ENCODE measurements at places on chromosomes 11 and 22.

DNA sequence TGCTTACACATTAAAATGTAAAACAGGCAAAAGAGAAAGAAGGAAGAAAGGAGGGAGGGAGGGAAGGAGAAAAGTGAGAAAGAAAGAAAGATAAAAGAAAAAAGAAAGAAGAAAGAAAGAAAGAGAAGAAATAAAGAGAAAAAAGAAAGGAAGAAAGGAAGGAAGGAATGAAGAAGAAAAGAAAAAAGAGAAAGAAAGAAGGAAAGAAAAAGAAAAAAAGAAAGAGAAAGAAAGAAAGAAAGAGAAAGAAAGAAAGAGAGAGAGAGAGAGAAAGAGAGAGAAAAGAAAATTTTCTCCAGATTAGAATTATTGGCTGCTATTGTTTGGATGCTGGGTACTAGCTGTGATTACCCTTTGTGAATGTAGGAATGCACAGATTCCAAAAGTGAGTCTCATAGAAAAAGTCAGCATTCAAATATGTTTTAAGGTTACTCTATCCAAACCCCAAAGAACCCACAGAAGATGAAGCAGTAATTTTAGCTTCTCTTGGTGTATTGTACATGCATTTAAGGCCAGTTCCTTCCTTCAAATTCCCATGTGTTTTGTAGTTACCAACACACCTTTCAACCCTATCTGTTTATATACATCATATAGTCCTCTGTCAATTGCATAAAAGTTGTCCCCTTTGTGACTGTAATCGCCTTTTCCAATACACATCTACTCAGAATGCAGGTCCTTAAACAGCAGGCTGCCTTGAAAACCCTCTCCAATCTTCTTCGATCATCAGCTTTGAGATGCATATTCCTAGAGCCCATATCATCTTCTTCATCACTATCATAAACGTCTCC lies 789 bp upstream of the FAM111A start:
- DNase-seq: peak; percentile 56

- no peak for DNase-seq
Observed at GRCh38 chr22:33006220-33006954, 51.8 kb downstream of the SYN3 start.

DNA sequence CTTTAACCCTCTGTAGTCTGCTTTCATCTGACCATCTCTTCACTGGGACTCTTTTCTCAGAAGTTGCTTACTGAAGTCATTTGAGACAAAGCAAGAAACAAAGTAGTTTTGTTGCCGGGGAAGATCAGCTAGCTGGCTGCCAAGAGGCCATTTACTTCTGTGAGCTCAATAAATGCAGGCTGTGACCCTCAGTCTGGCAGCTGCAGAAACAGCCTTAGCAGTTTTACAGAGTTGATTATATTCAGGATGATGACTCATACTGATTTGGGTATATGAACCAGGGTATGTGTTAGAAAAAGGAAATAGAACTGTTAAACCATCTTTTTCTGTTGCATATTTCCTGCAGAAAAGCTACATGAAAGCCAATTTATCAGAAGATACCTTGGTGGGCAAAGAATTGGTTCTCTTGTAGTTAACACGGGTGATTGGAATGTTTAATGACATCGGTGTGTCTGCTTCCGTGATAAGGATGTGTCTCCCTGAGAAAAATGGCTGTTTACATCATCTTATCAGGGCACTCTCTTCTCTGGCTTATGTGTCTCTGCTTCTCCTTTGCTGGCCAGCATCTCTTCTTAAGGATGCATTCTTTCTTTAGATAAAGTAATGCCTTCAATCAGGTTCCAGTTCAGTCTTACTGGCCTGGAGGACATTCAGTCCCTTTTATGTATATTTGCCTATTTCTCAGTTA lies 18.5 kb downstream of the FIBIN start:
- DNase-seq: no peak

DNA sequence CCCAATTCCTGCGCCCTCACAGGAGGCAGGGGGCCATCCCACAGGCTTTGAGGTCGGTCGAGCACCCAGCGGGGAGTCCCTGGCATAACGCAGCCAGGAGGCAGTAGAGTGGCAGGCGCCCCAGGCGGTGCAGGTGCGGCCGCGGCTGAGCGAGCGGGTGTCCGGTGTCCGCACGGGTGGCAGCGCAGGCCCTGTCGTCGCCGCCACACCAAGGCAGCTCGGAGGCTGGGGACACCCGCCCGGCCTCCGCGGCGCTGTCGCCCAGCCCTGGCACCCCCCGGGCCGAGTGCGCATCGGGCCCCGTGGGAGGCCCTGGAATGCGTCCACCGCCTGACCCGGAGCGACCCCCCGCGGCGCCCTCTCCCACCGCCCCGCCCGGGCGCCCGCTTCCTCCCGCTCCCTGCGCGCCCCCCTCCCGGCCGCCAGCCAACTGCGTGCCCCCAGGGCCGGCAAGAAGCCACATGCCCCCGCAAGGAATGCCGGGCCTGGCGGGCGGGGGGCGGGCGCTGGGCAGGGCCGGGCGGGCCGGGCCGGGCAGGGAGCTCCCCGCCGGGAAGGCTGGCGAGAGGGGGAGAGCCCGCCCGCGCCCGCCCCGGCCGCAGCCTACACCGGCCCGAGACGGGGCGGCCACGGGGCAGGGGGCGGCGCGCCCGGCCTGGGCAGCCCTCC lies 33.9 kb downstream of the PRDM11 start:
- no peak for DNase-seq

GRCh38 chr11:6674862-6675261 lies 8.3 kb downstream of the MRPL17 start:
- DNase-seq: no peak

DNA sequence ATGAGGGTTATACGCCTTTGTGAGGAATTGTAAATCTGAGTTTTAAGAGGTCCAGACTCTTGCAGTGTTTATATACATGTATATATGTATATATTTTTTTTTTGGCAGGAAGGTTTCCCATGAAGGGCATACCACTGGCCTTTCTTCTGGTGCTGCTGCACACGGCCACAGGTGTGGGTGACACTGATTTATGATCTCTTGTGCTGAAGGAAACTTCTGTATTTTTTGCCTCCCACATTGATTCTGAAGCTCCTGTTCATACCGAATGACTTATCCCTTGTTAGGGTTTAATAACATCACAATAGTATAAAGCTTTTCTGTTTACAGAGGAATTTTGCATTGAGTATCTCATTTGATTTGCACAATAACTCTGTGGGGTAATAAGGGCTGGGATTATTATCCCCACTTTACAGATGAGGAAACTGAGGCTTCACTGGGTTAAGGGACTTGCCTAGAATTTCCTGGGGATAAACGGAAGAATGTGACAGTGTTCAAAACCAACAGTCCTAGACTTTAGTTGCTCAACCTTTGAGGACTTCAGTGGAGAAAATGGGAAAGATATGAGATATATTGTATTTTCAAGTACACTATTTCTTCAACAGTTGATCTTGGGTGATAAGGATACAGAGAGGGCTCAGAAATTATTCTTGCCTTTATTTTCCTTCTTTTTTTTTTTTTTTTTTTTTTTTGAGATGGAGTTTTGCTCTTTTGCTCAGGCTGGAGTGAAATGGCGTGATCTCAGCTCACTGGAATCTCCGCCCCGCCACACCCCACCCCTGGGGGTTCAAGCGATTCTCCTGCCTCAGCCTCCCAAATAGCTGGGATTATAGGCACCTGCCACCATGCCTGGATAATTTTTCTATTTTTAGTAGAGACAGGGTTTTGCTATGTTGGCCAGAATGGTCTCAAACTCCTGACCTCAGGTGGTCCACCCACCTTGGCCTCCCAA lies 70.1 kb downstream of the MICAL2 start:
- DNase-seq: no peak

GRCh38 chr22:45239681-45240051 lies 1.0 kb downstream of the KIAA0930 start:
- no peak for DNase-seq

- no peak for DNase-seq
Observed at GRCh38 chr22:29604076-29604360, 585 bp downstream of the NF2 start.

DNA sequence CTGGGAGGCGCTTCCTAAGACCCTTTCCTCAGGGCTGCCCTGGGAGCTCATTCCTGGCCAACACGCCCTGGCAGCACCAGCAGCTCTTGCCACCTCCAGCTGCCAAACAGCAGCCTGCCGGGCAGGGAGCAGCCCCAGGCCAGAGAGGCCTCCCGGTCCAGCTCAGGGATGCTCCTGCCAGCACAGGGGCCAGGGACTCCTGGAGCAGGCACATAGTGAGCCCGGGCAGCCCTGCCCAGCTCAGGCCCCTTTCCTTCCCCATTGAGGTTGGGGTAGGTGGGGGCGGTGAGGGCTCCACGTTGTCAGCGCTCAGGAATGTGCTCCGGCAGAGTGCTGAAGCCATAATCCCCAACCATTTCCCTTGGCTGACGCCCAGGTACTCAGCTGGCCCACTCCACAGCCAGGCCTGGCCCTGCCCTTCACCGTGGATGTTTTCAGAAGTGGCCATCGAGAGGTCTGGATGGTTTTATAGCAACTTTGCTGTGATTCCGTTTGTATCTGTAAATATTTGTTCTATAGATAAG lies 7.6 kb downstream of the SLC39A13 start:
- peak; percentile 82 for DNase-seq

- no peak for DNase-seq
Observed at GRCh38 chr22:18044548-18045271, 20.3 kb upstream of the MICAL3 start.

DNA sequence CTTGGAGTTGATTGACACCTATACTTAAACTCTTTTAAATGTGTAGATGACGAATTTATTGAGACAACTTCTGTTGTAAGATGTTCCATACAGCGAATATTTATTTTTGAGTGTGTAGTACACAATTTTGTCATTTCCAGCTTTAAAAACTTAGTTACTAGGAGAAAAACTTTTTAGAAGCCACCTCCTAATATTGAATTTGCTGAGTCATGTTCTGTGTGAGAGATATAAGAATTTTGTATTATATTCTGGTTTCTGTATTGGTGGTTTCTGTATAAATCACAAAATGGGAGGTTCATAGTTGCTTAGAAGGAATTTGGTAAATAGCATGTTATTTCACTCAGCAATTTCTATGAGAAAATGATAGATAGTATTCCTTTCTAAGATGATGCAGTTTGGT lies 171.3 kb downstream of the WNT11 start:
- DNase-seq: no peak

- DNase-seq: no peak
Observed at GRCh38 chr11:81010631-81011030, 1569.8 kb upstream of the TENM4 start.

- DNase-seq: no peak
Observed at GRCh38 chr11:2837096-2837601, 48.4 kb downstream of the CDKN1C start.

- peak; percentile 34 for DNase-seq
Observed at GRCh38 chr11:6705905-6706535, 22.9 kb upstream of the MRPL17 start.

DNA sequence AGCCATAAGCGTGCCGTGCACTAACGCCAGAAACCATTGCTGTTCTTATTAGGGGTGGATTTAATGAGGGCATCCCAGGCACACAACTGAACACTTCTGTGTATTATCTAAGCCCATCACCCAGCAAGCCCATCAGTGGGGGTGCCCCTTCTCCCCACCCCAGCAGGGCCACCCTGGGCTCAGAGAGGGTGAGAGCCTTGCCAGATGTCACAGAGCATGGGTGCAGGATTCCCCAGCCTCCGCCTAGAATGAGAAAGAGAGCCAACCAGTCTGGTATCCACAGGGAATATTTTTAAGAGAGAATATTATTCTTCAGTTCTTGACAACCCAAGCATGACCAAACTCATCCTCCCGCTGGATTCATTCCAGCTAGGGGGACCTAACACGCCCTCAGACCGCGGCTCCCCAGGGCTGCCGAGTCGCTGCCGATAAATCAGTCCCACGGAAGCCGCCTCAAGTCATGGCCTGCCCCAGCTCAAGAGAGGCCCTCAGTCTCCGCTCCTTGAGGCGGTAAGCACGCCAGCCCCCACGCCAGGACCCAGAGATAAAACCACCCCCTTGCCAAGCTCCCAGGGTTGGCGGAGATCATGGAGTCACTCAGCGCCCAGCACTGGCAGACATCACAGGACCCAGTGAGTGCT lies 47.2 kb downstream of the MN1 start:
- DNase-seq: peak; percentile 91

DNA sequence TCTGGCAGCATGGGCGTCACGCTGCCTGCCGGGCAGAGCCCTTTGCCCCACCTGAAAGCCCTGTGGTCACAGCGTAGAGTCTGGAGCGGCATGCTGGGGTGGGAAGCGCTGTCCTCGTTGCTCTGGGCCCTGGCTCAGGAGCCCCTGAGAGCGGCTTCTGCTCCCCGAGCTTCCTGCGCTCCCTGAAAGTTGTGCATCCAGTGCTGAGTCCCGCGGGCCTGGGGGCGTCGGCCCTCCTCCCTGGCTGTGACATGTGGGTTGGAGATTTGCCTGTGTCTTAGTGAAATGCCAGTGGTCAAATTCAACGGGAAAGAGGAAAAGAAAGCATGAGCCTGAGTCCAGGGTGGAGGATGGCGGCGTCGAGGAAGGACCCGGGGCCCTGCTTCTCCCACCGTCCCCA lies 1208.0 kb downstream of the BRD1 start:
- no peak for DNase-seq

DNA sequence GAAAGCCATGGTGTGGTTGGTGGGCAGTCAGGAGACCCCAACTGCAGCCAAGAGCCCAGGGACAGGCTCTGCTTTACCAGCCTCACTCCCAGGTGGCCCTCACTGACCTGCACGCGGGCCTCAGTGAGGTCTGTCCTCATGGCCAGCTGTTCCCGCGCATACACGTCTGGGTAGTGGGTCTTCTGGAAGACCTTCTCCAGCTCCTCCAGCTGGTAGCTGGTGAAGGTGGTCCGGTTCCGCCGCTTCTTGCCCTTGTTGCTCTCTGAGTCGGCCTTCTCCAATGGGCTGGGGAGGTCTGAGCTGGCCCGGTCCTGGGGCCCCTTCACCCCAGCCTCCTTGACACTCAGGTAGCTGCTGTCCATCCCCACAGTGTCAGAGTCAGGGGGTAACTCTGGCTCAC lies 34.7 kb downstream of the ALX4 start:
- no peak for DNase-seq

- DNase-seq: no peak
Observed at GRCh38 chr11:74957937-74958629, 9.0 kb downstream of the SPCS2 start.

GRCh38 chr22:29039148-29039547 lies 22.5 kb downstream of the C22orf31 start:
- no peak for DNase-seq

- DNase-seq: no peak
Observed at GRCh38 chr22:45772743-45773142, 101.1 kb downstream of the ATXN10 start.

DNA sequence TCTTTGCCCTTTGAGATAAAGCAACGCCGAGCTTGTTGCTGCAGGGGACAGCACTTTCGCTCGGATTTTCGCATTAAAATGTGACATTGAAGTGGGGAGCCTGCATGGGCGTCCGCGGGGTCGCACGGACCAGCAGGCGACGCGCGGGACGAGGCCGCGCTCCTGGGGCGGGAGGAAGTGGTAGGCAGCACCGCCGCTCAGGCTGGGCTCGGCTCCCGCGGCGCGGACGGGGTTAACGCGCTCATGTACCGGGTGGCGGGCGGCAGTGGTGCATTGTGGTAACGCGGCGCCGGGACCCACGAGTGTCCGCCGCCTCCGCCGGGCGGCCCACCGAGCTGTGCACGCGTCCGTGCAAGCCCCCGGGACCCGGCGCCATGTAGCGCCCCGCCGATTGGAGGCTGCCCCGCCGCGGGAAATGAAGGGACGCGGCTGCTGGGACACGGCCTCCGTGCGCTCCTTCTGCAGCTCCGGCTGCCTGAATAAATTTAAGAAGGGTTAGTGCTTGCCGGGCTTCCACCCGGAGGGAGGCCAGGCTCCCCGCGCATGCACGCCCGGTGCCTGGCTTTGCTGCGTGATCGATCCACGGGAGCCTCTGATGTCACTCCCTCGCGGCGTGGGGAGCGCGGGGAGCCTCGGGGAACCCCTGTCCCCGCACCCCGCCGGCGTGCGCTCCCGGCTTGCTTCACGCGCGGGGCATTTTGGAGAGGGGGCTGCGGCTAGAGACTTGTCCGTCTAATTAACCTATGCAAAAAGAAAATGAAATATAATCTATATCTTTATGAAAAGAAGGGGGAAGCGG lies 127.7 kb downstream of the OSBP2 start:
- no peak for DNase-seq

All from foreskin keratinocyte (primary cell).